ENCODE measurements at places on chromosomes 5 and 9.

DNA sequence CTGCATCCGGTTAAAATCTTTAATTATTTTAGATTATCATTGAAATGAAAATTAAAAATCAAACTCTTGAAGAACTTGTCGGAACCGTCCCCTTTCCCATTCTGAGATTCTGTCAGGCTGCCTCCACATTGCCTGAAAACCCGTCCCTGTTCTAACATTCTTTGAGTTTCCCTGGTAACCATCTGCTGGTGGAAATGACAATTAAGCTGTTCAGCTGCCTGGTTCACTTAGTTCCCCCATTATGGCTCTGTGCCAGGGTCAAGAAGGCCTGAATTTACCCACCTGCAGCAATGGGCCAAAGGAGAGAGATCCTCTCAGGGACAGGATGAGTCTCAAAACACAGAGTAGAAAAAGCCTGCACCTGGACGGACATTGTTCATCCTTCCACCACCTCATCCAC lies 11.8 kb upstream of the TCOF1 start:
- DNase-seq, result no peak

DNA sequence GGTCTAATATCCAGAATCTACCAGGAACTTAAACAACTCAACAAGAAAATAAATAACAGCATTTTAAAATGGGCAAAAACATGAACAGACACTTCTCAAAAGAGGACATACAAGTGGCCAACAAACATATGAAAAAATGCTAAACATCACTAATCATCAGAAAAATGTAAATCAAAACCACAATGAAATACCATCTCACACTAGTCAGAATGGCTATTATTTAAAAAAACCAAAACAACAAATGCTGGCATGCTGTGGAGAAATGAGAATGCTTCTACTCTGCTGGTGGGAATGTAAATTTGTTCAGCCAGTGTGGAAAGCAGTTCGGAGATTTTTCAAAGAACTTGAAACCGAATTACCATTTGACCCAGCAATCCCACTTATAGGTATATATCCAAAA lies 63.1 kb downstream of the ADAMTS6 start:
- DNase-seq, result no peak

- no peak for DNase-seq
These were observed 135.6 kb downstream of the MYO10 start for GRCh38 chr5:16800477-16800876.

- no peak for DNase-seq
These were observed 10.3 kb downstream of the SPATA31E1 start for GRCh38 chr9:87892956-87893355.

DNA sequence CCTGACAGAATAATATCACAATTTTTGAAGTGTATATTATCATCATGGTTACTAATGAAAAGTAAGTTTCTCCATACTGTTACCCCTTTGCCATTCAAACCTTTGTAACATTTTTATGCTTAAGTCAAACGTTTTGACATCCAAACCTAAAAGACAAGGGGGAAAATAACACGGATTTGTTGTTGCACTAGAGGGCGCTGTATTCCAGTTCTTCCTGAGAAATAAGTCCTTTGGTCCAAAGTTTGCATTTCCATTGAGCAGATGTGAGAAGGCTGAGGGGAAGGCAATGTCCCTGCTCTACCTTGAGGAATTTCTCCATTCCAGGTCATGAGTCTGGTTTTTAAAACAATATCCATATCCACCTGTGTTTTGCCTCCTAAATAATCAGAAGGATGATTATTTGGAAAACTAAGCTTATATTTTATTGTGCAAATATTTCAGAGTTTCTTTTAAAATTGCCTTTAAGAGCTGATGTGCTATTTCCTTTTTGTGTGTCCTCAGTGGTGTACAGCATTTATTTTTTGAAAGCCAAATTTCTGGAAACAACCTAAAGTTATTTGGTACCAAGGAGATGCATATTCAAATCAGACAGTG lies 9.7 kb downstream of the LECT2 start:
- DNase-seq, result no peak

DNA sequence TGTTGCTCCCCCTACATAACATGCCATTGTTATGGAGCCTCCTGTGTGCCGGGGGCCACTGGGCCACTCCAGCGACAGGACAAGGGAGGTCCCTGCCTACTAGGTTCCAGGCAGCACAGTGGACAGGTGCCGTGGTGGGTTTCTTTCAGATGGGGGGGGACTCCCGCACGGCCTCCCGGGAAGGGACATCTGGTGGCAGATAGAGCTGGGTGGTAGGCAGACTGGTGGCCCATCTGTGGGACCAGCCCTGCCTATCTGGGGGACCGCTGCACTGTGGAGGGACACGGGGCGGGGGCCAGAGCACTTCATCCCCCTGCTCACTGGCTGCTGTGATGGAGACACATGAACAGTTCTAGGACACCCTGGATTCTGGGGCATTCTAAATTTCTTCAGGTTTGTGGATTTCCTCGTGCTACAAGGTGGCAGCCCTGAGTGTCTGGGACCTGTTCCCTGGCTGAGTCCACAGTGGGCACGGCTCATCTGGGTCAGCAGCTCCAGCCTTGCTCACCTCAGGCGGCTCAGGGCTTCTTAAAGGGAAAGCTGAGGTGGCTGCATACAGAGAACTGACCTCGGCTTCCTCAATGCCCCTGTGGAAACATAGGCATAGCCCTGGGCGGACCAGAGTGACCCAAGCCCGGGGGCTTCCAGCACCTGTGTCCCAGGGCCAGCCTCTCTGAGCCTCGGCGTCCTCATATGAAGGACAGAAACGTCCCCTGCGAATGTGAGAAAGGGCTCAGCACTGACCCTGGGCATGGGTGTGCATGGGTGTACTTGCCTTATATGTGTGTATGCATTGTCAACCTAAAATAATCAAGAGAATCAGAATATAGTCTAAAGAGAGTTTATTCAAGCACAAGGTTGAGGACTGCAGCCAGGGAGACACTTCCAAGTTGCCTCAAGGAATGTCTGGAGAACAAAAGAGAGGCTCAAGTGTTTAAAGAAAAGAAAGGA lies 22.5 kb downstream of the FGD3 start:
- no peak for DNase-seq

- no peak for DNase-seq
These were observed 44.9 kb upstream of the ZNF366 start for GRCh38 chr5:72552041-72552557.

DNA sequence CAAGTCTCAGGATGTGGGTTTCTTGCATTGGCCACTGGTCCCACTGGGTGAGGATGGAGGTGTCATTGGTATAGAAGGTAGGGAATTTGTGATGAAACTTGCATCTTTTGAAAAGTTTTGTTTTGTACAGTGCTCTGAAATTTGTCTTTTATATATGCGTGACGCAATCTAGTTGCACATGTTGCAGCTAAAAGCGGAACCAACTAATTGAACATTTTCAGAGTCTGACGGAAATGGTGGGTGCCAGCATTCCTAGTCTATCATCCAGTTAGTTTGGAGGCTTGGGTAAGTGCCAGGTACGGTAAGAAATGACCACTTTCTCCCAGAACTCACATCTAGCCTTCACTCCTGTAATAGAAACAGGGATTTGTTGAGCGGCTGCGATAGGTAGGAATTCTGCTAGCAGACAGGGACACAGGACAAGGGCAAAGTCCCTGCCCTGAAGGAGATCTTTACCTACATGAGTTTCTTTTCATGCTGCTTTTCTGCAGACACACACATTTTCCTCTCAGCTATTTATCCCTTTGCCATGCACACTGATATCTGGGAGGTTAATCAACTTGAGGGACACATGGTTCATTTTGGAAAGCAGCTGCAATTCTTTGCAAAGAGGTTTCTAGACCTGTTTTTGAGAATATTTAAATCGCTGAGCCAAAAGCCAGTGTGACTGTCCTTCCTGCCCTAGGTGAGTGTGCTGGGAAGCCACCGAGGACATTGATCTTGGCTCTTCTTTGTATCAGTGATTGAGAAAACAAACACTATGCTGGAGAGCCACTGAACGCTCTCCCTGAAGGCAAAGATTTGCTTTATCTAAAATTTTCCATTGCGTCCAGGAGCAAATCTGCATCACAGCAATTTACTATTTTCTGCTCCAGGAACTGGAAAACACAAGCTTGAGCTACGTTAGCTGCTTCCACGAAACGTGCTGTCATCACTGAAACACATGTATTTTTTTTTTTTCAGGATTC lies 89.7 kb downstream of the DAP start:
- DNase-seq, result no peak

DNA sequence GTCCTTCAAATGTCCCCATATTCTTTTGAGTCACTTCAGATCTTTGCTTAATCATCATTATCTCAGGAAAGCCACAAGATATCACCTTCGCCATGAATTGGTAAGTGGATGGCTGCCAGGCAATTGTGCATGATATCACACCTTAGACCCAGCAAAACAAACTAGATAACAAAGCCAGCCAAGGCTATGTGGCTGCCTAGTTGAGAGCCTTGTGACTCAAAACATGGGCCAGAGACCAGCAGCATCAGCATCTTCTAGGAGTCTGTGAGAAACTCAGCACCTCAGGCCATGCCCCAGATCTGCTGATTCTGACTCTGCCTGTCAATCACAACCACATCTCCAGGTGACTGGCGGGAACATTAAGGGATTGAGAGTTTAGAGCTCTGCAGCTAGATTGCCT lies 82.8 kb downstream of the SLIT3 start:
- DNase-seq, result peak; percentile 77

DNA sequence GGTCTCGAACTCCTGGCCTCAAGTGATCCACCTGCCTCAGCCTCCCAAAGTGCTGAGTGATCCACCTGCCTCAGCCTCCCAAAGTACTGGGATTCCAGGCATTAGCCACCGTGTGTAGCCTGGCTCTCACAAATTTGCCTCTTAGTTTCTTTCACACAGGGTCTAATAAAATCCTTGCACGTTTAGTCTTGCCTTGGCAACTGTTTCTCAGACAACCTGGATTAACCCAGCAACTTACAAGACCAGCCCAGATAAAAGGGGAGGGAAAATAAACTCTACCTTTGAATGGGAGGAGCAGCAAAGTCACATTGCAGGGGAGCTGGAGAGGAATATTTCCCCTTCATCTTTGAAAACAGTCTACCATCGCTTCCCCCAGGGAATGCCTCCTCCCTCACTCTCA lies 29.3 kb upstream of the GNA14 start:
- DNase-seq, result peak; percentile 55

DNA sequence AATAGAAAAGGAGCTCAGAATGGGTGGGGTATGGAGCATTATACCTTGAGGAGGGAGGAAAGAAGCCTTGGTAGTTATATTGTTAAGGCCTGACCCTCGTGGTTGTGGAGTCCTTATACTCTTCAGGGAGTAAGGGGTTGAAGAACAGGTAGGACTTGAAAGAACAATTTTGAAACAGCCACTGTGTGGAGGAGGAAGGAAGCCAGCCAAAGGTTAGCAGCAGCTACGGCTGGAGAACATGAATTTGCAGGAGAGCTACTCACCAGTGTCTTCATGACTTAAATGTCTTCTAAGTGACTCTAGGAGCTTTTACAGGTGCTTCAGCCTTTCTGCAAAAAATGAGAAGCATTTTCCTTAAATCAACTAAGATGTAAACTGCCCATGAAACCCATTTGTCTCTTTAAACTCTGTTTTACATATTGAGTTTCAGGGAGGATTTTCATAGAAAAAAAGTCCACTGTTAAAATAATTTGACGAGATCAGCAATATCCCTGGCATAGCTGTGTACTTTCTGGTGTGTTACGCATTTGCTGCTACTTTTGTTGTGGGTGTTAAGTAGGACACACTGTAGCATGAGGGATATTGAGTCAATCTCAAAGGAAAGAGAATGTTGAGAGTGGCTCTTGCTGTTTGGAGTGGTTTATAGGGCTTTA lies 110.6 kb upstream of the ELL2 start:
- DNase-seq, result no peak

DNA sequence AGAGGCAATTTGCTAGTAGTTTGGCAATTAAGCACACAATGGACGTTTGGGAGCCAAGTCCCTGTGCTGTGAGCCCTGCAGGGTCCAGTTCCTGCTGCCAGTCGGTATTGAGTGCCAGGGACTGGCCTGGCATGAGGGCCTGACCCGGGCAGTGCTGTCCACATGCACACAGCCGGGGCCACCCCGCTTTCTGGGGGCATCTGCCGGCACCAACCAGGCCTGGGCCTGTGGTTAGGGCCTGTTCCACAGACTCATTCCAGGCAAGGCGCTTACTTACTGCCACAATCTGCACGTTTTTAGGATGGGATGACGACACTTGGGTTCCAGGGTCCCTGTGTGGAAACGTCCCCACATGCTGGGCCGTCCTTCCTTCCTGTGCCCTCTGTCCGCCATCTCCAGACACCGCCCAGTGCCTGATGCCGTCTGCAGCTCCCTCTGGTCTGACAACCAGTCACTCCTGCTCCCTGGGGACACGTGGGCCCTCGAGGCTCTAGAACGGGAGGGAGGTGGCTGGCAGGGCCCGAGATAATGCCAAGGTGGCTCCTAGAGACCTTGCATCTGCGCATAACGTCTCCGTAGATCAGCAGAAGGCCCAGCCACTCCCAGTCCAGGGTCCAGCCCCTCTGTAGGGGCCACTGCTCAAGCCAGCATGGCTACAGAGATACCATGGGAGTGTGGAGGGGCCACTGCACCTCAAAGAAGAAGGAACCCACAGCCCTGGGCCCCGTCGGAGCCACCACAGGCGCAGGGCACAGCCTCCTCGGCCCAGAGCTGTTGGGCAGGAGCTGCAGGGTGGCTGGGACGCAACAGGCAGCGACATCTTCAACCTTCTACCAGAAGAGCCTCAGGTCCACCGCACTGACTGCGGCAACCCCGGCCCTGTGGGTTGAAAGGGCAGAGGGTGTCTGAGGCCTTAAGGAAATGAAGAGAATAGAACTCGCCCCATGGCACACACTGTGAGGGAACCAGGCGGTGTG lies 24.7 kb downstream of the SLC9A3 start:
- DNase-seq, result no peak

GRCh38 chr9:112103405-112103804 lies 71.7 kb downstream of the SUSD1 start:
- DNase-seq, result peak; percentile 57

DNA sequence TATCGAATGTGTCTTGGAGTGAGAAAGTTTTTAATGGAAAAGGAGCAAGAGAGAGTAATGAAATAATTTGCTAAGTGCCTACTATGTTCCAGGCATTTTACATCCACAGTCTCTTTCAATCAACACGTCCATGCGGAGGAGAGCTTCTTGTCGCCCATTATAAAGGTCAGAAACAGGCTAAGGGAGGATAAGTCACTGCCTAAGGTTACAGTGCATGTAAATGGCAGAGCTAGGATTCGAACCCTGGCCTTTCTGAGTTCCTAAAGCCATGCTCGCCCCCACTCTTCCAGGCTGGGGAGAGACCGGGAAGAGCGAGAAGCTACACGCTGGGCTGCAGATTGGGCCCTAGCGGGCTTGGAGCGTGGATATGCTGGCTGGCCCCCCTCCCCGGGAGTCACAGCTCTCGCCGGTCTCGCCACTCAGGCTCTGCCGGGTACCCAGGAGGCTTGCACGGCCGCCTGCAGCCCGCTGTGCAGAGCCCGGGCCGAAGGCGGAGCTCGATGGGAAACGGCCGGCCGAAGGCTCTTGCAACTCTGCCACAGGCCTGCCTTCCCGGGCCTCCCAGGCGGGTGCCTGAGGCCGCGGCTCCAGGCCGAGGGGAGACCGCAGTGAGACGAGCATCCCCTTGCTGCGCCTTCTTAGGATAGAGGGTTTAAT lies 775 bp upstream of the LHX2 start:
- no peak for DNase-seq

GRCh38 chr9:32069169-32069813 lies 315.2 kb upstream of the ACO1 start:
- DNase-seq, result no peak
